ENCODE measurements at places on chromosomes 2 and 18. TPM values are rescaled to one million over a fixed set of nuclear protein-coding genes. Genes with fewer than 3 reads are reported as not detected.

COPS8 gene
- total RNA-seq = 30.7 TPM

EFEMP1 gene
- total RNA-seq = not detected

LYPD6B gene
- total RNA-seq = not detected

SRD5A2 gene
- not detected for total RNA-seq

DNA sequence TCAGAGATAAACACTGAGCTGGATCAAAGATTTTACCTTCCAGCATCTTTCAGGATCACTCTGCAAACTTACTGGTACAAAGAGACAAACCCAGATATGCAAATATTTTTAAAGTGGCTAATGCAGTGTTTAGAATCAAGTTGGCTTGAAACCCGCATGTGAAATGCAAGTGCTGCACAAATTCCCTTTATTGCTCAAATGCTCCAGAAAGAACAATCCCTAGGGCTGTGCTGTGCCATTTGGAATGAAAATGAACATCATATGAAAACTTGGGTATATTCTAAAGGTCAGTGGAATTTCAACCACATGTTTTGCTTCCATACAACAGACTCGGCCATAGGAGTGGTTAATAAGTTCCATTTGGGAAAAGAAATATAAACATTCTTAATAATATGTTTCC lies 139.1 kb downstream of the VWC2L start:
- no peak for DNase-seq
- no peak overlapping the region for H3K4me3 ChIP-seq
- H3K27ac ChIP-seq = no peak overlapping the region
- no peaks in the 10 kb centered on the region for H3K4me1 ChIP-seq

GRCh38 chr2:223915071-223915470 lies 30.1 kb downstream of the WDFY1 start:
- no peak overlapping the region for H3K4me3 ChIP-seq
- no peaks in the 10 kb centered on the region for H3K27me3 ChIP-seq
- peaks cover 58% of the 10 kb centered on the region for H3K36me3 ChIP-seq
- peaks cover 13% of the 10 kb centered on the region for H3K4me1 ChIP-seq
- H3K27ac ChIP-seq = no peak overlapping the region
- no peak for DNase-seq

GRCh38 chr2:160911258-160911657 lies 249.0 kb upstream of the TANK start:
- no peak overlapping the region for H3K4me3 ChIP-seq
- no peak for DNase-seq
- H3K36me3 ChIP-seq = no peaks in the 10 kb centered on the region
- H3K27ac ChIP-seq = no peak overlapping the region

DNA sequence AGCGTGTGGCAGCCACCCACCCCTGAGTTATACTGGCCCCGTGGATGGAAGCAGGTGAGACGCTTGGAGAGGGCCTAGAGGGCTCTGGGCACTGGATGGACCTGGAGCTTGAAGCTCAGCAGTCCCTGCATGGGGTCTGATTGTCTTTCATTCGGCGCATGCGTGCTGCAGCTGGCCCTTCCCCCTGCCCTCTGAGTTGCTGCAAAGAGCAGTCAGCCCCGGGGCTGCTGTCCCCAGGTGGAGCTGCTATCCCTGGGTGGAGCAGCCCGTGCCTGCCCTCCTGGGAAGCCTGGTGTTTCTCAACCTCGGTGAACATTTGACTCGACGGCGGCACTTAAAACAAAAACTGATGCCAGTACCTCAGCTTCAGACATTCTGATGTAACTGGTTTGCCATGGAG lies 29.6 kb downstream of the IGFBP5 start:
- no peak for DNase-seq
- no peaks in the 10 kb centered on the region for H3K4me1 ChIP-seq
- H3K27me3 ChIP-seq = peaks cover 12% of the 10 kb centered on the region
- no peak overlapping the region for H3K27ac ChIP-seq

DNA sequence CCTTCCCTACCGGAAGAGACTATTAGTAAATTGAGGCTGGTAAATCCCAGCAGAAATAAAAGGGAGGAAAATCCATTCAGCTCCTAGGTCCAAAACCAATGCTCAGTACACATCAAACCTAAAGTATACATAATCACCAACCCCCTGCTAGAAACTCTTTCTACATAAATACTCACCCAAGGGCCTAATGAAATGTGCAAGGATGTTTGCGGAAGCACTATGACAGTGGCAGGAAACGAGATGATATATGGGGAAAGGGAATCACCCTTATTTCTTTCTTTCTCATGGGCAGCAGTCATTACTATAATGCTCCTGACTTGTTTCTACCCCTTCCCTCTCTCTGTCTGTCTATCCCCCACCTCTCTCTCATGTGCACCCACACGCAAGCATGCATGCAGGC lies 1.3 kb upstream of the SCTR start:
- no peaks in the 10 kb centered on the region for H3K4me1 ChIP-seq
- no peak for DNase-seq
- H3K36me3 ChIP-seq = peaks cover 3% of the 10 kb centered on the region
- no peak overlapping the region for H3K27ac ChIP-seq
- H3K4me3 ChIP-seq = no peak overlapping the region

DNA sequence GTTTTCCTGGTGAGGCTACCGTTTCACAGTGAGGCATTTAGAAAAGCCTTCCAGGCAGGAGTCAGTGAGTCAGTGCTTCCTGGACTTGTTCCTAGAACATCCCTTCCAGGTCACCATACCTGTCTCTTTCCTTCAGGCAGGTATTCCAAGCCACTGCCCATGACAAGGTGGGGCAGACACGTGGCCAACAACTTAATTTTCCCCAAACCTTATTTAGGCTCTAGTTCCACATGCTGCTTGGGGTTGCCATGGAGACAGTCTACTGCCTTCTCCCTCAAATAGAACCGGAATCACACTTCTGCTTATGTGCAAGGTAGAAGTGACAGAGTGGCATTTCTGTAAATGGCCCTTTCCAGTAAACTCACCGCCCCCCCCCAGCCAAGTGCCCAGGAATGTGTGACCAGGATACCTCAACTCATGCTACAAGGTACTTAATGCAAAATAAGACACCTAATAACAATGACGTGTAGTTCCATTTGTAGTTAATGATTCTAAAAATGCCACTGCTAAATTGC lies 258.3 kb downstream of the PRKCE start:
- no peaks in the 10 kb centered on the region for H3K36me3 ChIP-seq
- no peak overlapping the region for H3K27ac ChIP-seq
- H3K4me3 ChIP-seq = no peak overlapping the region
- no peaks in the 10 kb centered on the region for H3K27me3 ChIP-seq
